Mesothelial cell of epicardium (in vitro differentiated cells): ENCODE measurements at places on chromosomes 7 and 10. TPM values are rescaled to one million over a fixed set of nuclear protein-coding genes. Genes with fewer than 3 reads are reported as not detected.

DNA sequence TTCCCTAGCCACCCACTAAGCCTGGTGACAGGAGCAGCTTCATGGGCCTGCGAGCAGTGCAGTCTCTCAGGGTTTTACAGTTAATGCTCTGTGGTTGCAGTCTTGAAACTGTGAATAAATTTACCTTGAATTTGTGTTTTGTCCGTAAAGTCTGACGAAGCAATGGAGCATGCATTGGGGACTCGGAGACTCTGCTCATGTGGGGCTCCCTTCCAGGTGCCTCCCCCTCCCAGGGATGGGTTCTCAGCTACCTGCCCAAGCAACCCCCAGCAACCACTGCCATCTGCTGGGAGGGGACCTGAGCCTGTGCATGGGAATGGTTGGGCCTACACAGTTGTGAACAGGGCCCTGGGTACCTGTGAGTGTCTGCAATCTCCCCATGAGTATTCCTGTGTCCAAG is 36.3 kb upstream of the IKZF1 start:
- no peak overlapping the region for H3K4me3 ChIP-seq
- no peaks in the 10 kb centered on the region for H3K36me3 ChIP-seq
- no peaks in the 10 kb centered on the region for H3K4me1 ChIP-seq
- no peak for DNase-seq

The NPY gene
- total RNA-seq = not detected in 3 replicates

DNA sequence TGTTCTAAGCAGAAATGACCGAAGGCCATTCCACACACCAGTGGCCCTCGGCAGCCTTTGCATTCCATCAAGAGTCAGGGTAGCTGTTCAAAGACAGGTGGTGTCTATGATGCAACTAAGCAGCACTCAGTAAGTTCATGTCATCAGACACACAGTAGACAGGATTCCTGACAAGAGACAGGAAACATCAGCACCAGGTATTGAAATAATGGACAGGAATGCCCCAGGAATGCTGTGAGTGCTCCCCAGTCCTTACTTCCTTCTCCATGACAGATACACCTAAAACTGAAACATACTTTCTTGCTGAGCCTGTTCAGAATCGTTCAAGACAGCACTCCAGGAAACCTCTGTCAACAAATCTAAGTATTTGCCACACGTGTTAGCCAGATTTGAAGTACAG is 204.4 kb downstream of the TPST1 start:
- no peak overlapping the region for H3K4me3 ChIP-seq
- no peak overlapping the region for H3K27ac ChIP-seq
- H3K4me1 ChIP-seq = peaks cover 7% of the 10 kb centered on the region

The CALML3 gene
- total RNA-seq = 0.07 TPM in 1 of 3 replicates, not detected in the others

GRCh38 chr7:141641876-141642275 is 60.1 kb downstream of the DENND11 start:
- no peak for DNase-seq
- peaks cover 9% of the 10 kb centered on the region for H3K36me3 ChIP-seq
- H3K4me1 ChIP-seq = no peaks in the 10 kb centered on the region

The OR6B1 gene
- not detected in 3 replicates for total RNA-seq

DNA sequence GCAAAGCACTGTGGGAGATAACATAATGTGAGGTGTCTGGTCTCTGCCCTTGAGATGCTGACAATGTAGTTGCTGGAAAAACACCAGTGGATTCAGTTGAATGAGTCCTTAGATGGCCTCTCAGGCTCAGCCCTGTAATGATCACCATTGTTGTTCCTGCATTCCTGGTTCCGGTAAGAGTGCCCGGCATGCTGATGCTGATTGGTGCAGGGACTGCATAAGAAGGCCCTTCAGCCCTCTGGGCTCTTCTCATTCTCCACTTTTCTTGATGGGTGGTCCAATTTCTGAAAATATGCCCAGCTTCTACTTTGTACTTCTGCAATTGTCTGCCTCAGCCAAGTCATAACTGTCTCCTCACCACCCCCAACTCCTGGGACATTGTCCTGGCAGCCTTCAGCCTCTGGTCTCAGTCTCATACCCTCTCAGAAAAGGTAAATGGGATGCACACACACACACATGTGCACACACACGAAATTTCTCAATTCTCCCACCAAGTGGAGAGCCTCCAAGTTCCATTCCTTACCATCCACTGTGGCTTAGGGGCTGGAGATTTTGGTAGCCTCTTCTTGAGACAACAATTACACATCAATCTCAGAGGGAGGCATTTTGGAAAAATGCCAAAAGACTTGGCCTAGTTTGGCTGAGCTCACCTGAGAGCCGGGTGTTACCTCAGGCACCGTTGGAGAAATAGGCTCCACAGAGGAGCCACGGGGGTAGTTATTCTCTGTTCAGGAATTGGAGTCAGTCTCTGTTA is 314.9 kb downstream of the RPS24 start:
- no peak overlapping the region for H3K27ac ChIP-seq
- DNase-seq = peak; percentile 30
- no peak overlapping the region for H3K4me3 ChIP-seq
- peaks cover 9% of the 10 kb centered on the region for H3K4me1 ChIP-seq

DNA sequence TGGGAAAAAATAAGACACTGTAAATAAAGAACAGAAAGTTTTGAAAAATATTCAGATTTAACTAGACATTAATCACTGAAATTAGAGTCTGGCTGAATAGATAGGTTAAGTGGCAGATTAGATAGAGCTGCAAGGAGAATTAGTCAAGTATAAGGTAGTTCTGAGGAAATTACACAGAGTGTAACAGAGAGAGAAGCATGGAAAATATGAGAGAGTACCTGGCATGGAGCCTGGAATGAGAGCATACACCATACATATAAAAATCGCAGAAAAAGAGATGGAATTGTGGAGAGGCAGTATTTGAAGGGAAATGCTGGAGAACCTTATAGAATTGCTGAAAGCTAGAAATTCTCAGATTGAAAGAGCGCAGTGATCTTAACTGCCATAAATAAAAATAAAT is 46.9 kb downstream of the ZNRF2 start:
- no peak overlapping the region for H3K27ac ChIP-seq
- peaks cover 19% of the 10 kb centered on the region for H3K4me1 ChIP-seq
- H3K4me3 ChIP-seq = no peak overlapping the region
- DNase-seq = no peak

- no peak for DNase-seq
- peaks cover 79% of the 10 kb centered on the region for H3K4me1 ChIP-seq
- peak overlapping the region; percentile 93 for H3K4me3 ChIP-seq
- no peaks in the 10 kb centered on the region for H3K36me3 ChIP-seq
Measured at GRCh38 chr10:80203835-80204676, 1.3 kb downstream of the ANXA11 start.

The ASIC3 gene
- 6.1 to 7.9 TPM (median 7.2 TPM) in 3 replicates for total RNA-seq

DNA sequence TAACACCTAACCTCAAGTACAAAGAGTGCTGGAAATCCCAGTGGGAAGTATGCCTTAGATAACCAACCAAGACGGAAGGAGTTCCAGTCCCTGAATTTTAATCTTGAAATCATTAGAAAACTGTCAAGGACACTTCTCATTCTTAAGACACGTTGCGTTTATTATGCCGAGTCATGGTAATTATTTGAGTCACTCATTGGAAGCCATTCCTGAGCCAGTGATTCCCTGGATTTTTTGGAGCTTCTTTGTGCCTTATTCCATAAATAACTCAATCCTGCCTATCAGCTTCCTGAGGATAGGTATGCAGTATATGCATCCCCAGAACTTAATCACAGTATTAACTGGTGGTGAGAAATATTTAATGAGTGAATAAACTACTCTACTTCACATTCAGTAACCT is 77.4 kb downstream of the PPP1R17 start:
- peaks cover 73% of the 10 kb centered on the region for H3K27me3 ChIP-seq
- no peak for DNase-seq
- no peaks in the 10 kb centered on the region for H3K4me1 ChIP-seq
- H3K27ac ChIP-seq = no peak overlapping the region
- no peak overlapping the region for H3K4me3 ChIP-seq

DNA sequence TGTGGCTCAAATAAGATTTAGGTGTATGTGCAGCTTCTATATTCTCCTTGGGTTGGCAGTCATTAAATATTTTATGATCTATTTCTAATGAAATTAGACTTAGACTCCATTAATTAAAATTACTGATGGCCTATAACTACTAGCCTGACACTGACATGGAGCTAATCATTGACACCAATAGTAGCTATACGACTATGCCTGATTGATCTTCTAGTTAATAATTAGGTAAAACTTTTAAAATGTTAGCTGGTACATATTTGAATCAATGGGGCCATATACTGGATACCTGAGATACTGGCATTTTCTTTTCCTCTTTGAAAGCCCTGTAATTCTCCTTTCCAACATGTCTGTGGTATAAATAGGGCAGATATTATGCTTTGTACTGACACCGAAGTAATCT is 14.4 kb downstream of the WEE2 start:
- H3K27ac ChIP-seq = no peak overlapping the region
- no peak for DNase-seq
- no peak overlapping the region for H3K4me3 ChIP-seq
- no peaks in the 10 kb centered on the region for H3K4me1 ChIP-seq
- peaks cover under 1% of the 10 kb centered on the region for H3K27me3 ChIP-seq

The ELN gene
- total RNA-seq = 32.9 to 37.4 TPM (median 33.2 TPM) in 3 replicates

DNA sequence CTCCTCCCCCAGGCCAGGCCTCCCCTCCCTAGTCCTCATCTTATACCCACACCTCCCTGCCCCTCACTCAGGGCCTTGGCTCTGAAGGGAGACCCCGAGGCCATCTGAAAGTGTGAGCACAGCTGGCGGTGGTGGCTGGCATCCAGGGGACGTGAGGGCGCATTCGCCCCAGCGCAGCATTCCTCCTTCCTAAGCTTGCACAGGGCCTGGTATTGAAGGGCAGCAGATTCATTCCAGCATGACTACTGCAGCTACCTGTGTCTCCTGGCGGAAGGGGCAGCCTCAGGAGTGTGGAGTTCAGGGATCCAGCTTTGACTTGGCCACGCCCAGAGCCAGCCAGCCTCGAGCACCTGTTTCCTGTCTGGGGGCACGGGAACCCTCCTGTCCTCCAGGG is 72.6 kb downstream of the PARP12 start:
- peaks cover 7% of the 10 kb centered on the region for H3K4me1 ChIP-seq
- no peak overlapping the region for H3K27ac ChIP-seq
- H3K27me3 ChIP-seq = peaks cover 1% of the 10 kb centered on the region
- no peak overlapping the region for H3K4me3 ChIP-seq
- no peaks in the 10 kb centered on the region for H3K36me3 ChIP-seq

DNA sequence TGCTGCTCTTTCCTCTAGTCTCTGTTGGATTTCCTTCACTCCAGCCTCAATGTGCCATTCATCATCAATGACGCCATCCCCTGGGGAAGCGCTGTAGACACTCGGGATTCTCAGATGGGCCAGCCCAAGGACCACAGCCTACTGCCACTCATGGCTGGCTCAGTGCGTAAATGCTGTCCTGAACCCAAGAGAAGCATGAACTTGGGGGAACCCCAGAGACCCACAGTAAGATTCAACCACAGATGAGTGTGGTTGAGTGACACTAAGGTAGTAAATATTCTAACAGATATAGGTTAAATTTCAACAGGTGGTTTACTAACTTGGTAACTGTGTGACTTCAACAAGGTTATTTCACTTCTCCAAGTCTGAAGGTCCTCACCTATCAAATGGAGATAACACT is 304.1 kb downstream of the GRM8 start:
- no peaks in the 10 kb centered on the region for H3K4me1 ChIP-seq
- no peak overlapping the region for H3K27ac ChIP-seq
- no peaks in the 10 kb centered on the region for H3K36me3 ChIP-seq
- no peak for DNase-seq
- peaks cover 25% of the 10 kb centered on the region for H3K27me3 ChIP-seq
- no peak overlapping the region for H3K4me3 ChIP-seq

The SP8 gene
- not detected in 3 replicates for total RNA-seq

- H3K27ac ChIP-seq = no peak overlapping the region
- peaks cover 43% of the 10 kb centered on the region for H3K4me1 ChIP-seq
- no peak for DNase-seq
- no peaks in the 10 kb centered on the region for H3K27me3 ChIP-seq
- peaks cover 4% of the 10 kb centered on the region for H3K36me3 ChIP-seq
Measured at GRCh38 chr7:47095946-47096345, 486.0 kb downstream of the TNS3 start.

DNA sequence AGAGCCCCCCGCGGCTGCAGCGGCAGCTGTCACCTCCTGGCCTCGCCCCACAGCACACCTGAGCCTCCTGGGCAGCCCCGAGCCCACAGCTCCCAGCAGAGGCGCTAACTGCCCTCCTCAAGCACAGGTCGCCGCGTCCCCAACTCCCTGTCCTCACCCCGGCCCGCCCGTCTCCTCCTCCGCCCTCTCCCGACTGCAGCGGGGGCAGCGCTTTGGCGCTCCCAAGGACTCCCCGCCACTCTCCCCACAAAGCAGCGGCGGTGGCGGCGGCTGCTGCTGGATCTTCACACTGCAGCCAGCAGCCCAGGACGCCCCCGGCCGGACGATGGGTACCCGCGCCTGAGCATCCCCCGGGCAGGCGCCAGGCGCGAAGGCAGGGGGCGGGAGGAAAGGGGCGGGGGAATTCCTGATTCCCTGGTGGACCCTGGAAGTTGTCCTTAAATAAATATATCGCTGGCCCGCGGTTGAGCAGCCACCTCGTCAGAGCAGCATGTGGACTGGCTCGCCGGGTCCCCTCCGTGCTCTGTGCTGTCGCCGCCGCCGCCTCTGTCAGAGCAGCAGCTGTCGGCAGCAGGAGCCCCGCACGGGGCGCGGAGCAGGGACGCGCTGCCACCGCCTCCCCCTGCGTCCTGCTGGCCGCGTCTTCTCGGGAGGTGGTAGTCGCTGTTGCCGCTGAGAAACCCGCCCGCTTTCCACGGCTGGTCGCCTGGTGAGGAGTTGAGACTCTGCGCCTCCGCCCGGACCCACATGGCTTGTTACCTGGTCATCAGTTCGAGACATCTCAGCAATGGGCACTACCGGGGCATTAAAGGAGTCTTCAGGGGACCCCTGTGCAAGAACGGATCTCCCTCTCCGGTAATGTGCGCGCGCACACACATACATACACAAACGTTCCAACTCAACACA is at the start of gene ZNF804B:
Gene ZNF804B (plus strand): TSS at position 471 of the 906 bp plus-strand sequence. CDS start 277 bp downstream, at position 748.
- H3K4me1 ChIP-seq = peaks cover 8% of the 10 kb centered on the region
- H3K4me3 ChIP-seq = peak within 1 kb of the TSS; percentile 66
- DNase-seq = peak; percentile 42
- peaks cover 89% of the 10 kb centered on the region for H3K27me3 ChIP-seq
